ENCODE measurements at places on chromosomes 5 and 9.

DNA sequence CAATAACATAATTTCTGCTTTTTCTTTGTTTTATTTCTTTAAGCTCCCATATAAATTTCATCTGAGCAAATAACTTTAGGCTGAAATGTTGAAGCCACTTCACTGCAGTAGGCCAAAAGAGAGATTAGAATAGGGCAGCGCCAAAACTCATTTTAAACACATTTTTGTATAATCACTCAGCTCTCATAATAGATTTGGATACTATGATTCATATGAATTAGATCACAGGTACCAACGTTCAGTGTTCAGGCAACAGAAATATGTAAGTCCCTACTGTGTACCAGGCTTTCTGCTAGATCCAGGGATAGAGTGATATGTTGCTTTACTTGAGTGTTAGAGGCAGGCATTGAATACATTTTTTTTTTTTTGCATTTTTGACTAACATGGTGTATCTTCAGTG is 370.5 kb downstream of the PTPRD start:
- DNase-seq: no peak

DNA sequence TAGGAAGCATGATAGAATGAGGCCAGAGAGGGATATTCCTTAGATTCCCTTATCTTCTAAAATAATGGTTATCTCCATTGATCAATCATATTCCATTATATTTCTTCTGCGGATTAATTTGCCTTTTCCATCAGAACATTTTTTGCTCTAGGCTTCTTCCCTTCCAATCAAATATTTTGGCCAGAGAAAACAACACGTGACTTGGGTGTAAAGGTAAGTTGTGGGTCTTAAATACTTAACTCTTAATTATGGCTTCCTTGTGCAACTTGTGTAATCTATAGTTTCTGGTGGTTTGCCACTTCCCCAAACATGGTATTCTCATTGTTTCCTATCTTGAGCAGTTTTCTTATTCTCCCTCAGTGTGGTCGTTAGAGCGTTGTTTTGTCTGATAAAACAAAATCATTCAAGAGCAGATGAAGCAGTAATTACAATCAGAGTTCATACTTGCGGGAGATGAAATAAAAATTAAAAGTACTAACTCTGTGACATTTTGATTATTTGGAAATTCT is 889.3 kb downstream of the MAT2B start:
- no peak for DNase-seq

- DNase-seq: no peak
Measured at GRCh38 chr9:13904746-13905145, 409.2 kb downstream of the NFIB start.

DNA sequence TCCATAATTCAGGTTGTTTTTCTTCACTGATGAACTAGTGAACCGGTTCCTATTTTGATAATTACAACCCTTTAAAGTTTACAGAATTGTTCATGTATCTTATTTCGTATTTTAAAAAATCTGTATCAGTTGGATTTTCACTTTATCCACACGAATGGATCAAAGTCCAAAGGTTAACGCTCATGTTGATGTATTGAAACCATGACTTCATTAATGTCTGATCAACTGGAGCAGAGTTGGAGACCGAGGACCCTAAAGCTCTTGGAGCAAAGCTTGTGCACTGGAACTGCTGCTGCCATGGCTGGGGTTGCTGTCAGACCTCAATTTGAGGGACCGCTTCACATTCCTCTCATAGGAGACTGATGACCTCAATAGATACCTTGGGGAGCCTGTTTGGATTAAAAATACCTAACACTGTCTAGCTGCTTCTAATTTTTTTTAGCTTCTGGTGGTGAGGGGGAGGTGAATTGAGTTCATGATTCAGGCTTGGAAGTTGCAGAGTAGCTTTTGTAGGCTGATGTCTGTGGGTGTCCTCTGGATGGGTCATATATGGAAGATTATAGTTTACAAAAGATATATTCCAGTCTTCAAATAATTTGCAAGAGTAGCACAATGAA is 45.1 kb downstream of the KIAA1958 start:
- no peak for DNase-seq

DNA sequence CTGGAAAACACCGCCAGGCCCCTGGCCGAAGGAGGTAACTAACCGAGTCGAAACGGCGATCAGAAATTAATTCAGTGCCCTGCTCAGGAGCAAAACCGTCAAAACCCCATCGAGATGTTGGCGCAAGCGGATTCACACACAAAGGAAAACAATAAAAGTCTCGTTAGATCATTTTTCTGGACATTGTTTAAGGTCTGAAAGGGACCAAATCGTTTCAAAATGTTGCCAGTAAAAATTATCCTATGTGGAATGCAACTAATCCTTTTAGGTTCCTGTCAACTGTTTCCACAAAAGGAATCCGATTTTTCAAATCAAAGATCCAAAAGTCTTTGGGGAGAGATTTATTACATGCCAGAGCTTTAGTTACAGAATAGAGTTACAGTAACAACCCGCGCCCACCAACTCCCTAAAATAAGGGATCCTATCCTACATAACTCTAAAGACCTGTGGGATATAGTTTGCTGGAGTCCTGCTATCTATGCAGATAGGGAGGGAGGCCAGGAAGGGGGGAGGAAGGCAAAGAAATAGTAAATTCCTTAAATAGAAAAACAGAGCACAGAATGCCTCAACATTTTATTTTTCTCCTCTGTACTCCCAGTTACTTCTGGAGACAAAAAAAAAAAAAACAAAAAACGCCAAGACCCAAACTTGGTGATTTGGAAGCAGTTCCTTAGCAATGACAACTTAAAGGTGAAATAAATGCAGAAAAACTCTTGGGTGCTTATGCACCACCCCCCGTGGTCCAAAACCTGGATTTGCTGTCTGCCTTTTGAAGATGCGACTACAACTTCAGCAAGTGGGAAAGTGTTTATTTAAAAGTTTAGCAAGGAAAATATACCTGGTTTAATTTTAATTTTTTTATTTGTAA is 10.6 kb downstream of the FOXD1 start:
- DNase-seq: no peak

GRCh38 chr5:8316608-8317280 is 447.8 kb downstream of the MTRR start:
- no peak for DNase-seq

- DNase-seq: no peak
Measured at GRCh38 chr9:88234114-88234513, 95.8 kb upstream of the SPATA31C2 start.

- DNase-seq: no peak
Measured at GRCh38 chr5:40021007-40021406, 596.2 kb upstream of the DAB2 start.

- no peak for DNase-seq
Measured at GRCh38 chr5:171365351-171365750, 22.3 kb upstream of the NPM1 start.

DNA sequence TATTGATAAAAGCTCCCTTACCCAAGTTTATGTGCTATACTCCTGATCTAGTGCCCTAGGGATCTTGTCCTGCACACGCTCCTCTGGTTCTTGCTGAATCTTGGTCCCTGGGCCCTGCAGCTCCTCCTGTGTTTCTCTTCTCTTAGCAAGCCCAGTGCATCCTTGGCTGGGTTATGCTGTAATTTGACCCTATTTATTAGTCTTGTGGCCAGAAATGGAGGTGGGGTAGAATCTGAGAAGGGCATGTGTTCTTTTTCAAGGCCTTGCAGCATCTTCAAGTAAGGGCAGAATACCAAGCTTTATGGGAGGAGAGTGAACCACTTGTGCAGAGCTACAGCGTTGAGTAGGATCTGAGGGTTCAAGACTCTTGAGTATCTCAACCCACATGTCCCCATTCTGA is 366.8 kb downstream of the FAM170A start:
- DNase-seq: peak; percentile 3

DNA sequence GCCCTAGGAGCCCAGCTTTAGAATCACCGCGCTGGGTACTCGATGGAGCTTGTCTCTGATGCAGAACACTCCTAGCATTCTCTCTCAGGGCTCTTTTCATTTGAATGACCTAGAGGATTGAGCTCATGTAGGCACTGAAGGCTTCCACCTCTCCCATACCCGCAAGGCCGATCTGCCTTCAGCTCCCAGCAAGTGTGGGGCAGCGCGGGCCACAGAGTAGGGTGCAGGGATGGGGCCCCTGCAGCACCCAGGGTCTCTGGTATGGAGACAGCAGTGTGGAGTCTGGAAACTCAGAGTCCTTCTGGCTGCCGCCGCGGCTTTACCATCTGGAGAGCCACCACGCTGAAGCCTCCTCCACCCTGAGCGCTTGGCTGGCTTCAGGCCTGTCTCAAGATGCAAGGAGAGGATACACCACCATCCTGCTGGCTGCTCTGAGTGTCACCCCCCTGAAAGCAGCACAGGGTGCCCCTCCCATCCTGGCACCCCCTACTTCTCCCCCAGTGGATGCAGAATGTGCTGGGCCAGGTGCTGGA is 12.9 kb downstream of the STKLD1 start:
- DNase-seq: no peak

DNA sequence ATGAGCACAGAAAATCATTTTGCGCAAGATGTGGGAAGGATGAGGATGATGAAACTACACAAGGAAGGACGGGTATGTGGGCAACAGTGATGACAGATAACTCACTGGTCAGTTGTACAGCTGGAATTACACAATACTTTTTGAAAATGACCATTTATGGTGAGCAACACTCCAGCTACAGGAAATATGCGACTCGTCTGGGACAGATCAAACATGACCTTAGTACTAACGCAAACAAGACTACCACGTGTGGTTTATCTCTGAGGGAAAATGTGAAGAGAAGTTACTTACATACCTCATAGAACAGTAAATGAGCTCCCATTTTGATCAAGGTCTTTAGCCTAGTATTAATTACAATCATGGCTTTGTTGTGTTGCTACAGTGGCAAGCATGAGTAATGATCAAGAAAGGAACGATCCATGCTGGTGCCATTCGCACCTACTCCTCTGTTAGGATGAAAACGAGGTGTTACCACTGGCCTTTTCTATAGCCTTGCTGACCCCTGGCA is 456.9 kb downstream of the BNC2 start:
- DNase-seq: peak; percentile 97

- DNase-seq: peak; percentile 46
Measured at GRCh38 chr9:76677481-76678055, 86.7 kb upstream of the PCA3 start.

GRCh38 chr9:121582641-121583040 is 68.8 kb upstream of the DAB2IP start:
- DNase-seq: no peak

GRCh38 chr5:1380011-1380817 is 35.3 kb upstream of the CLPTM1L start:
- DNase-seq: peak; percentile 42

GRCh38 chr5:133734916-133735315 is 122.6 kb upstream of the FSTL4 start:
- DNase-seq: no peak

GRCh38 chr5:111848476-111848875 is 91.5 kb upstream of the NREP start:
- DNase-seq: peak; percentile 23

DNA sequence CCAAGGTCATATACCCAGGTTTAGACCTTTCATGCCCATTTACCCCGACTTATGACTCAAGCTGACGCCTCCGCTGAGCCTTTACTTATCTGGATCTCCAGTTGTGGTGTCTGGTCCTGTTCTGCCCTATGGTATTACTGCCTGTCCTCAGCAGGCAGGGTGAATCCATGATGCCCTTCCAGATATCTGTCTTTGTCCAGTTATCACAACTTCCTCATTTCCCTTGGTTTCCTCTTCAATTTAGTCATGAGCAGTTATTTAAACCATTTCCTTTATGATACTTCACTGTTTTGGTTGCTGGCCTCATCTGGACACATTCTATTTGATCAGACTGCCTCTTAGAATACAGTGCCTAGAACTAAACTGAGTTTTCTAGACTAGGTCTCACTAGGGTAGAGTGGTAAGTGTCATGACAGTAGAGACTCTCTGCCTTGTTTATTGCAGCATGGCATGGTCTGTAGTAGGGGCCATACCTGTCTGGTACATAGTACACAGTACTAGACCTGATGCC is 93.3 kb downstream of the MELK start:
- DNase-seq: peak; percentile 14

- no peak for DNase-seq
Measured at GRCh38 chr5:8710426-8710930, 835.4 kb downstream of the SEMA5A start.

DNA sequence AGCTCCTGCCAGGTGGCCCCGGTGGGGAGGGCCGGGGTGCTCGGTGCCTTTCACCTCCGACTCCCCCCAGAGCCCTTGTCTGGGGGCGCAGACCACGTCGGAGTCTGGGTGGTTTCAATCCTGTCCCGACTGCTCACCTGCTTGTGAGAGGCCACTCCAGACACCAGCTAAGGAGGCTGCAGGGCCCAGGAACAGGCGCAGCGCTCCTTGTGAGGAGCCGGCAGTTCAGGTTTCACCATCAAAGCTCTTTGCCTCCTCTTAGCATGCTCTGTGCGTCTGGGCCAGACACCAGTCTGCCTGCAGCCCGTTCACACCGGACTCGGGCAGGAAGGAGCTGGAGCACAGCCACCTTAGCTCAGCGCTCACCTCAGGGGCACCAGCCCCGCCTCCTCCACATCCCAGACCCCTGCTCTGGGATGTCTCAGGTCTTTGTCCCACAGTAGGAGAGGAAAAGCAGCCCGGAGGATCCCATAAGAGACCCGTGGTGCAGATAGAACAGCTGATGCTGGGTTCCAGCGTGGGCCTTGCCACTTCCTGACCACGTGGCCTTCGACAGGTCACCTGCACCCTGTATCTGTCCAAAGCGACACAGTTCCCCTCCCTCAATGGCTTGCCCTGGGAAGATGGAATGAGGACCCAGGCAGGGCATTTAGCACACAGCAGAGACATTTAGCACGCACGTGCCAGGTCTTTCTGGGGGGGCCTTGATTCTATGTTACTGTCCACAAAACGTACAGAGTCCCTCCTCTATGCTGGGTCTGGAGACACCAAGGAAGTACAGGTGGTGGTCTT is 106.2 kb upstream of the LMX1B start:
- no peak for DNase-seq

DNA sequence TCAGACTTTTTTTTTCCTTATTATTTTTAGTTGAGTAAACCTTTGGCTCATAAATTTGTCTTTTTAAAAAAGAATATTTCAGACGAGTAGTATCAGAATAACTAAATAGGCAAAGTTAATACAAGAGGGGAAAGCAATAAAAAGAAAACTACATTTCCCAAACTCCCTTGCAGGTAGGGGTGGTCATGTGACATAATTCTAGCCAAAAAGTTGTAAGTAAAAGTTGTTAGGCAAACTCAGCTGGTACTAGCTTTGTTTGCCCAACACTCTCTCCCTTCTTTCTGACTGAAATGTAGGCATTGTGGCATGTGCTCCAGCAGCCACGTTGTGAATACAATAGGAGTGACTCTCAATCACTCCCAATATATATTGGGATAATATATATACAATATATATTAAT is 20.9 kb downstream of the GIN1 start:
- no peak for DNase-seq

DNA sequence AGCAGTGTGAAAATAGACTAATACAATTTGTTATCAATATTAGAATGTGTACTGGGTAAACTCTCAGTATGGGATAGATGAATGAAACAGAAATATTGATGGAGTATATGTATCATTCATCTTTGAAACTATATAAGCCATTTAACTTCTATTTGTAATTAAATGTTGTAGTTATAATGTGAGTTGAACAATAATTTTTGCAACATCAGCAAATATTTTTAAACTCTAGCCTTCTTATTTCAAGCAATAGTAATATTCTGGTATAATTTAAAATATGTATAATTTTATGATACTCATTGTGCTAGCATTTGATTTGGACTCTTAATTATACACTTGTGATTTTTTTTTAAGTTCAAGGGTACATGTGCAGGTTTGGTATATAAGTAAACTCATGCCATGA is 59.6 kb upstream of the RGMB start:
- no peak for DNase-seq

- peak; percentile 18 for DNase-seq
Measured at GRCh38 chr9:77710965-77711648, 63.0 kb upstream of the GNA14 start.

GRCh38 chr9:2208991-2209390 is 193.8 kb downstream of the SMARCA2 start:
- no peak for DNase-seq
